Breast epithelium (tissue), 4 donors: ENCODE measurements at places on chromosomes 3 and 15. TPM values are rescaled to one million over a fixed set of nuclear protein-coding genes. Genes with fewer than 3 reads are reported as not detected.

GRCh38 chr15:78307976-78308375 lies 8.6 kb upstream of the SKIC8 start:
- DNase-seq, result no peak
- H3K27me3 ChIP-seq, result peaks cover 4% of the 10 kb centered on the region
- H3K36me3 ChIP-seq, result no peaks in the 10 kb centered on the region
- no peak overlapping the region for H3K27ac ChIP-seq

DNA sequence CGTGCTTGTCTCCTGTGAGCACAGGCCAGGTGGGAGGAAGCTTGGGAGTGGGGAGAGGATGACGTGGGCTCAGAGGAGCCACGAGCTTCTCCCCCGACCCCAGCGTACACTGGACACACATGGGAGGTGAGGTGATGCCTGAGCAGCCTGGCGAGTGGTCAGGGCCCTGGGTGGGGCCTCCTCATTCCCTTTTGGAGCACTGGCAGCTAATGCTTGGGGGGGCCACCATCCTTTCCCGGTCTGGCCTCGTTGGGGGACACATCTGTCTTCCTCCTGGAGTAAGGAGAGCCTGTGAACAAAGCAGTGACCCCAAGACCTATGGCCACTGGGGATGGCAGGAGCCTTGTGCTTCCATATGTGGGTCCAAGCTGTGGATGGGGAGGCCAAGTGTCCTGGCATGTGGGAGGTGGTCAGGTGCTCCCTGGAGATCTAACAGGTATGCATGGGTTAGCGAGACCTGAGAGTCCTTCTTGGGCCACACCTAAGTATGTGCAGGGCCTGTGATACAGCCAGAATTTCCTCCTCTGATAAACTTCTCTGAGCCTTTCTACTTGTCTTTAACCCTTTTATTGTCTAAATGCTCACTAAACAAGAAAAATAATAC lies 9.5 kb downstream of the KLF13 start:
- H3K4me1 ChIP-seq, result peaks cover 36% of the 10 kb centered on the region
- no peaks in the 10 kb centered on the region for H3K27me3 ChIP-seq
- no peak for DNase-seq
- no peak overlapping the region for H3K4me3 ChIP-seq

DNA sequence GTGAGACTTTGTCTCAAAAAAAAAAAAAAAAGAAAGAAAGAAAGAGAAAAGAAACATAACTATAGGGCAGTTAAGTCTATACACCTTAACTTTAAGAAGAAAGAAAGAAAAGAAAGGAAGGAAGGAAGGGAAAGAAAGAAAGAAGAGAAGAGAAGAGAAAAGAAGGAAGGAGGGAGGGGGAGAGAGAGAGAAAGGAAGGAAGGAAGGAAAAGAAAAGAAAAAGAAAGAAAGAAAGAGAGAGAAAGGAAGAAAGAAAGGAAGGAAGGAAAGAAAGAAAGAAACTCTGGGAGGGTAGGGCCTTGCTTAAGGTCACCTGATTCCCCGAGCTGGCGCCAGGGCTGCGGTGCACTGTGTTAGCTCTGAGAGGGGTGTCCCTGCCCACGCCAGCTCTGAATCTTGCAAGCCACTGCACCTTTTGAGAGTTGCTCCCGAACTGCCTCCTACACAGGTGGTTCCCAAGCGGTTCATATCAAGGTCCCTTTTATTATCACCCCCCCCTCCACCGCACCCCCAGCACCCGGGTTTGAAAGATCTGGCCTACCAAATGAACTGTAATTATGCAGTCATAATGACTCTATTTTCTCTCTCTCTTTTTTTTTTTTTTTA lies 39.2 kb upstream of the VPS8 start:
- no peaks in the 10 kb centered on the region for H3K4me1 ChIP-seq
- no peaks in the 10 kb centered on the region for H3K36me3 ChIP-seq
- no peak for DNase-seq
- no peaks in the 10 kb centered on the region for H3K27me3 ChIP-seq
- H3K27ac ChIP-seq, result no peak overlapping the region

DNA sequence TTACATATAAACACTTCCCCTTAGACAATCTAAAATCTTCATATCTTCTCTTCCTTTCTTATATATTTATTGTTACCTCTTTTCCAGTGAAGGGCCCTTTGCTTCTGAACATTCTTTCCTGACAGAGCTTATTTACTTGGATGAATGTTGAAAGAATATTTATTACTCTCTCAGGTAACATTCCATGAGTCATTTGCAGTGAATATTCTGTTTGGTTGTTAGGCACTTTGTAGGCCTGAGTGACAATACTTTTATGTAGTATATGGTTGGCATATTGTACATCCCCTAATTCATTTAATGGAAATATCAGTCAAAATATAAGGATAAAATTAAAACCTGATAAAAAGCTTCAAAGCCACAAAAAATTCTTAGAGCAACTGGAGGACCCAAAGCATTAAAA lies 260.9 kb upstream of the KCNMB2 start:
- H3K36me3 ChIP-seq, result no peaks in the 10 kb centered on the region
- no peak overlapping the region for H3K4me3 ChIP-seq
- no peaks in the 10 kb centered on the region for H3K4me1 ChIP-seq
- H3K27me3 ChIP-seq, result no peaks in the 10 kb centered on the region
- no peak for DNase-seq

DNA sequence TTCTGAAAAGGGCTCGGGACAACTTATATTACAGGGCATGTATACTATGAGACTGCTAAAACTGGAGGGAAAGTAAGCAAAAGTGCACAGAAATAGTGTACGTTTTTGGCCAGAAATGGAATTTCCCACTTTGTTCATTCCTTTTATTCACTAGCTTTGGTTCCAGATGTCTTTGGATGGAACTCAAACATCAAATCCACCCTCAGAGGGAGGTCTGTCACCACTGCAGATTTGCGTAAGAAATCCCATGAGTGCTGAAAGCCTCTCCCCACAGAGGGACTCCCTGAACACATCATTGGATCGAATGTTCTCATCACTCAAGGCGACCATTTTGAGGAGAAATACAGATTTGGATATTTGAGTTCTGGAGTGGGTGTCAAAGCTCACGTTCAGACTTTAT lies 71.6 kb downstream of the FEM1B start:
- no peak overlapping the region for H3K27ac ChIP-seq
- H3K27me3 ChIP-seq, result no peaks in the 10 kb centered on the region
- no peak for DNase-seq
- peaks cover 5% of the 10 kb centered on the region for H3K4me1 ChIP-seq
- H3K4me3 ChIP-seq, result no peak overlapping the region
- no peaks in the 10 kb centered on the region for H3K36me3 ChIP-seq

The ZPLD1 gene
- 0.33 TPM for total RNA-seq
